ENCODE measurements at places on chromosomes 5 and 9.

DNA sequence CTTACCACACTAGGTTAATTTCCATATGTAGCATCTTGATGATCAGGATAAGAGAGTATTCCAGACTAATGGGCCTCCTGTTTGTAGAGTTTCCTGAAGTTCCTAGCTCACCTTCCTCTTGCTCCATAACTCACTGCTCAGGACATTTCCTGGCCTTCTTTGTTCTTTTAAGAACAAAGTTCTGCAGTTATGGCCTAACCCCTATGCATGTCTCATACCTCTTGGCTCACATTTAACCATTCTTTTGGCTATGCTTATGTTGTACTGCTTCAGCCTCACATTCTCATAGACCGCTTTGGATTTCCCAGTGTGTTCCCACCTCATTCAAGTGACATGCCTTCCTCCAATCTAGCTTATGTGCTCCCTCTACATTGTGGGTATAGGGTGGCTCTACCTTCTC, 40.5 kb upstream of the HMGCS1 start:
- DNase-seq = no peak

DNA sequence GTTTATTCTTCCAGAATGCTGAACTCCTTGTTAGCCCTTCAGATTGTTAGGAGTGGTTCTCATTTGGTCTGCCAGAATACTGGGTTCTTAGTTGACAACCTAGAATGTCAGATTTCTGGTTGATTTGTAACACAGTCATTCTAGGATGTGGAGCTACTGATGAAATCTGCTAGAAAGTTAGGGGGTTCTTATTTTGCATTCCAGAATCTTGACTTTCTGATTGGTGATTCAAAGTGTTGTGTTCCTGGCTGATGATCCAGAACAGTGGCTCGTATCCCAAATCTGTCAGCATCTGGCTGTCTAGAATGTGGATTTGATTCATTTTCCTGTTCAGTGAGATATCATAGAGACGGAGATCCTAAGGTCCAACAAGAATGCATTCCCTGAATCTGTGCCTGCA, 21.9 kb downstream of the PTGS1 start:
- no peak for DNase-seq

DNA sequence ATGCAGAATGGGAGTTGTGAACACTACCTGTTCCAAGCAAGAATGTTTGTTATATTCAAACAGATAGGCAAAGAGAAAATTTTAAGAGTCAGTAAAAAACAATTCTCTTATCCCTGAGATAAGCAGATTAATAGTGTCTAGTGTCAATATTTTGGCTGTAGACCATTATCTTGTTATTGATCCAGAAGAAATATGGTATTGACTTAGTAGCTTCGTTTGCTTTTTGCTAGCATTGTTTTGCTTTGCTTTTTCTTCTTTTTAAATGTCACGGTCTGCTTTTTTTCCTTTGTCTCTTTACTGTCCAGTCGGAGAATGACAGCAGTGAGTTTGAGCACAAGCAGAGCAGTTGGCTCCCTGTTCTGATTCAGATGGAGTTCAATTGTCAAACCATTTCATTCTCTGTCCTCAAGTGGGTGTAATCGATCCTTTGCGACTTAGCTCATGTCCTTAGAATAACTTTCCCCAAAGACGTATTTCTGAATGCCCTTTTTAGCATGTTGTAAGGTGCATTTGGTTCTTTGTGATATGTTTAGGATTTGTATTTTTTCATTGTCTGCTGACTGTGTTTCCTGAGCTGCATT, 29.3 kb downstream of the FUBP3 start:
- DNase-seq = no peak

- no peak for DNase-seq
Observed at GRCh38 chr5:89374144-89374784, 491.3 kb upstream of the MEF2C start.

GRCh38 chr5:38329132-38329715, 70.9 kb downstream of the EGFLAM start:
- no peak for DNase-seq

DNA sequence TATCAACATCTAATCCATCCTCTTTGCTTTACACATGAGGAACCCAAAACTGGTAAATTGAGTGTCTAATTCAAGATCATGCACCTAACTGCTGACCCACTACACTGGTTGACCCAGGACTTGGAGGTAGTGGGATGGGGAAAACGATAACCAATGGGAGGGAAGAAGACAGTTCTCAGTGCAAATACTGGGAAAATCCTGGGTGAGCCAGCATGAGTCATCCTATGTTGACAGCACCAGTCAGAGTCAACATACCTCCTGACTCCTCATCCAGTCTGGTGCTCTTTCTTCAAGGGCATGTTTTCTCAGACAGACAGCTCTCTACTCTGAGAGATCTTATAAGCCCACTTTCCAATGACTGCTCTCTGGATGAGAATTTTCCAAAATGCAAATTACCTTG, 232.8 kb upstream of the PTGER4 start:
- DNase-seq = no peak

DNA sequence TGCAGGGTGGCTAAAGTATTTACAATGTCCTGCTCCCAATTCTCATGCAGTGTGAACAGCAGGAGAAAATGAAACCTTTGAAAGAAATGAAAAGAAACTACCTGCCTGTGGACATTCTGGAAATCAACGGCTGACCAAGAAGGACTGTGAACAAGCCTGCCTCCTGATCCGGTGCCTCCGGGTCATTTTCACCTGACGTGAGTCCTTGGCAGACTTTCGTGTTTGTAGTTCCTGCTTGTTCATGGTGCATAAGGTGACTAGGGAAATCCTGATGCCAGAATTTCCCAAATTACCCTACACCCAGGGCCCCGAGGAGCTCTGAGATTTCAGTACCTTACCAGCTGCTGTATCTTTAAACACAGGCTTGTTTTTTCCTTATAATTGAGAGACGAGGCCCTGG, 317.5 kb downstream of the TLE1 start:
- no peak for DNase-seq

DNA sequence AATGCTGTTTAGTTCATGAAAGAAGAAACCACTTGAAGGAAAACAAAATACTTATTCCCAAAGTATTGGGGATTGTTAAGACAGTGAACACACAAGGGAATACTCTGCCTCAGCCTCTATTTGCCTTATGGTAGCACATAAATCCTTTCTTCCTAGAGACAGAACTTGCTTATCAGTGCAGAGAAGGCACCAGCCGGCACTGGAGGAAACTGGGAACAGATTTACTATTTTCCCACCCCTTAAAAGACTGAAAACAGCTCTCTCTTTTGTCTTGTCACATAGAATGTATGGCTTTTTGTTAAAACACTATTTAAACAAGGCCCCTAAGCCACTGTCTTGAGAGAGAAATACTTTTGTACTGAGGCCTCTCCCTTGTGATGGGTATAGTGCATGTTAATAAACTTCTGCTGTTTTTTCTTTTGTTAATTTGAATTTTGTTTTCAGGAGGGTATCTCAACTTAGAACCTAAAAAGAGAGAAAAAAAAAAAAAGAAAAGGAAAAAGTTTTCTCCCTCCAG, 40.7 kb upstream of the EDIL3 start:
- DNase-seq = no peak

DNA sequence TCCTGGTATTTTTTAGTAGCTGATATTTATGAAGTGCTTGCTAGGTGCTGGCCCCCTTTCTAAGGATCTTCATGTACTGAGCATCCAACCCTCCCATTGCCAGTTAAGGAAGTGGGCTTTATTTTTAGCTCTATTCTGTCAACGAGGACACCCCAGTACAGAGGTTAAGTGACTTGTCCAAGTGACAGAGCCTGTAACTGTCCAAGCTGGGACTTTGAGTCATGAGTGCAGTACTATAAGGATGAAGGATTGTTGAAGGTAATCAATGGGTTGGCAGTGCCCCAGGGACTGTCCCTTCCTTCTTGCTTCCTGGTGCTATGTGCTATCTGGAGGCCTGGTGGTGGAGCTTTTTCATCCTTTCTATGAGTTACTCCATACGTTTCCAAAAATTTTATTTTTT, 18.0 kb upstream of the FABP6 start:
- no peak for DNase-seq

GRCh38 chr9:115770521-115770920, 383.1 kb upstream of the PAPPA start:
- no peak for DNase-seq

DNA sequence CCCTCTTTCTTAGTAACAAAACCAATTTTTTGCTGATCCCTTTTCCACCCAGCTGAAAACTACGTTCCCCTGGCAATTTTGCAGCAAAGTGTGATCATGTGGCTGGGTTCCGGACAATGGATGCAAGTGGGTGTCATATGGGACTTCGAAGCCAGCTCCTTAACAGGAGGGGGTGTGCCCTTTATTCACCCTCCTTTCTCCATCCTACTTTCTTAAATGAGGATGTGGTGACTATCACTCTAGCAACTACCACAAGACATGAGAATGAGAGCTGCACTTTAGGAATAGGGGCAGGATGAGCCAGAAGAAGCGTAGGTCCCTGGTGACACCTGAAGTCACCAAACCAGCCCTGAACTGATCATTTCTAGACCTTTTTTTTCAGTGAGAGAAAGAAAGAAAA, 58.9 kb downstream of the IRF1 start:
- no peak for DNase-seq

GRCh38 chr9:107749787-107750444, 260.3 kb upstream of the KLF4 start:
- peak; percentile 85 for DNase-seq

GRCh38 chr5:54013556-54014194, 296.7 kb downstream of the ARL15 start:
- peak; percentile 27 for DNase-seq

DNA sequence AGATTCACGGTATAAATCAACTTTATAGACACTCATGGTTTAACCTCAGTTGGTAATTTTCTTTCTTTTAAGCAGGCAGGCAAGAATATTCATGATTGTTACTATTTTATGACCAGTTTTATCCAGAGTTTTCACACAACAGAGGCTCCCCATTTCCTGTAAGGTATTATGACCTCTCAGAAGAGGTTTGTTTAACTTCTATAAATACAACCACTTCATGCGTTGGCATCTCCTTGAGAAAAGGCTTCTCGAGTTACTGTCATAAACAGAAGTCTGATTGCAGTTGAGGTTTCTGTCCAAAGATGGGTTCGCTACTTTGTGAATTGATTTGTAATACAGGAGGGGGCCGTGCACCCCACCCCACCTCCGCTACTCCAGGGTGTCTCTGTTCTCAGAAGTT, 55.3 kb downstream of the ENTREP1 start:
- DNase-seq = no peak

- DNase-seq = no peak
Observed at GRCh38 chr5:65803699-65804391, 81.8 kb downstream of the NLN start.

DNA sequence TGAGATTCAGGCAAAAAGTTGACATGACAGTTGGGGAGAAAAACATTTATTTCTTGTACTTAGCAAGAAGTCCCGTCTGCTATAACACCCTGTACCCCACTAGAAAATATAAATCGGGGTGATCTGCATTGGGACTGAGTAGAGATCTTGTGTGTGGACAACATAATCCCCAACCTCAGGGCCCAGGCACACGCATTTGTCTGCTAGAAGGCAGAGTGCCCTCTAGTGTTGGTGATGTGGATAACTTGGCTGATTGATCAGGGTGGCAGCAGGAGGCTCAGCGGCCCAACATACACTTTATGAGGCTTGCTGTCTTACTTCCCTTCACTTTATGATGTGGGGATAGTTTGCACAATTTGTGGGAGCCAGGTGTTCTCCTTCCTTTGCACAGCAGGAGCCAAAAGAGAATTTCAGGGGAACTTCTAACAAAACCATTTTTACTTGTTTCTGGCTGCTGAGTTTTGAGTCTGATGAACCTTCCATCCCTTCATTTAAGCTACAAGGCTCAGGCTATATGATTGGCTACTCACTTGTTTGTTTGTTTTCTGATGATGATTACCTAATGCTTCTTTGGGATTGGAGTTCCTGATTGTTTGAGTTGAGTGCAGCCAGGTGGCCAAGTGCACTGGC, 263.2 kb downstream of the DMAC1 start:
- peak; percentile 18 for DNase-seq

DNA sequence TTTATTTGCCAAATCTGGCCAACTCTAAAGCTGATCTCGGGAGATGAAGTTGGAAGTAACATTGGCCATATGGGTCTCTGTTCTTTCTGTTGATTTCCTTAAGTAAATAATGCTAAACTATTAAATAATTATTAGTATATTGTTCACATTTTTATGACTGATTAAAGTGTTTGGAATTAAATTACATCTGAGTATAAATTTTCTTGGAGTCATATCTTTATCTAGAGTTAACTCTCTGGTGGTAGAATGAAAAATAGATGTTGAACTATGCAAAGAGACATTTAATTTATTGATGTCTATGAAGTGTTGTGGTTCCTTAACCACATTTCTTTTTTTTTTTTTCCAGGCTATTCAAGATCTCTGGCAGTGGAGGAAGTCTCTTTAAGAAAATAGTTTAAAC, 9.3 kb upstream of the FGF18 start:
- no peak for DNase-seq
